ENCODE measurements at places on chromosomes 13 and 19.

DNA sequence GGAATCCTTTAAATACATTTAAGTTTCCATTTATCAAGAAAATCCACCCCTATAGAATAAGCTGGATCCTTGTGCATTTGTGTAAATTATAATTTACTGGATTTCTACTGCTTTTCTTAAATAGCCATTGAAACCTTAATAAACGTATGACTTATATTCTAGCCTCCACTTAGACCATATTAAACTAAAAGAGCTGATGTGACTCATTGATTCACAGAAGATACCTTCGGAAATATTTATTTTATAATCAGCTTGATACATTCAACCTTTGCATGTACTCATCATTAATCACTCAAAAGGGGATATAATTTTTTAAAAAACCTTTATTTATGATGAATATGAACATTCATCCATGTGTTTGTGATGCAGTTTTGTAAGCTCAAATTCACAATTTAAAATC, 136.3 kb downstream of the SPRY2 start:
- DNase-seq: no peak

DNA sequence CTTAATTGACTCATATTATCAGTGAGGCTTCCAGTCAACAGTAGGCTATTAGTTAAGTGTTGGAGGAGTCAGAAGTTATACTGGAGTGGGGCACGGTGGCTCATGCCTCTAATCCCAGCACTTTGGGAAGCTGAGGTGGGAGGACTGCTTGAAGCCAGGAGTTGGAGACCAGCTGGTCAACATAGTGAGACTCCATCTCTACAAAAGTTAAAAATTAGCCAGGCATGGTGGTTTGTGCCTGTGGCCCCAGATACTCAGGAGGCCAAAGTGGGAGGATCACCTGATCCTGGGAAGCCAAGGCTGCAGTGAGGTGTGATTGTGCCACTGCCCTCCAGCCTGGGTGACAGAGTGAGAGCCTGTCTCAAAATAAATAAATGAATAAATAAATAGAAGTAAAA, 53.2 kb downstream of the COMP start:
- DNase-seq: no peak

- DNase-seq: no peak
Measured at GRCh38 chr13:83980331-83980730, 98.1 kb upstream of the SLITRK1 start.

DNA sequence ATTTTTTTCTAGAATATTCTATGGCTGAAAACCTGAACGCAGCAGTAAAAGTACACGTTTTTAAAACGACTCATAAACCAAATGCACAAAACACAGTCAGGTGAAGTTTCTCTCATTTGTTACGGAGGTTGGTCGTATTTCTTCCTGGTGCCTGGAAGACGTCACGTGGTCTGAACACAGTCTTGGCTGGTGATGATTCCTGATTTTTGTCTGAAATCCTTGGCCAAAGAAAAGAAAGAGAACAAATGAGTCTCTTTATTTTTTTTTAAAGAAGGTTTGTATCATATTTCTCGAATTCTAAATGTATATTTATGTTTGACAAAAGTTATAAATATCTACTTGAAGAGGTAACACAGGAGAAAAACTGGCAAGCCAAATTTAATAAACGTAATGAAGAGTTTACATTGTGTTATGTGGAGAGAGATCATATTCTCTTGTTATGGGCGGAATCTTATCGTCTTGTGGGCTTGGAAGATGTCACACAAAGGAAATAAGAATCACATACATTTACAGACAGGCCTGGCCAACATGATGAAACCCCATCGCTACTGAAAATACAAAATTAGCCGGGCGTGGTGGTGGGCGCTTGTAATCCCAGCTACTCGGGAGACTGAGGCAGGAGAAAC, 10.0 kb upstream of the PNMA8A start:
- no peak for DNase-seq

GRCh38 chr19:50837300-50837699, 3.9 kb upstream of the KLK15 start:
- no peak for DNase-seq

- no peak for DNase-seq
Measured at GRCh38 chr19:46824890-46825730, 25.5 kb downstream of the AP2S1 start.

DNA sequence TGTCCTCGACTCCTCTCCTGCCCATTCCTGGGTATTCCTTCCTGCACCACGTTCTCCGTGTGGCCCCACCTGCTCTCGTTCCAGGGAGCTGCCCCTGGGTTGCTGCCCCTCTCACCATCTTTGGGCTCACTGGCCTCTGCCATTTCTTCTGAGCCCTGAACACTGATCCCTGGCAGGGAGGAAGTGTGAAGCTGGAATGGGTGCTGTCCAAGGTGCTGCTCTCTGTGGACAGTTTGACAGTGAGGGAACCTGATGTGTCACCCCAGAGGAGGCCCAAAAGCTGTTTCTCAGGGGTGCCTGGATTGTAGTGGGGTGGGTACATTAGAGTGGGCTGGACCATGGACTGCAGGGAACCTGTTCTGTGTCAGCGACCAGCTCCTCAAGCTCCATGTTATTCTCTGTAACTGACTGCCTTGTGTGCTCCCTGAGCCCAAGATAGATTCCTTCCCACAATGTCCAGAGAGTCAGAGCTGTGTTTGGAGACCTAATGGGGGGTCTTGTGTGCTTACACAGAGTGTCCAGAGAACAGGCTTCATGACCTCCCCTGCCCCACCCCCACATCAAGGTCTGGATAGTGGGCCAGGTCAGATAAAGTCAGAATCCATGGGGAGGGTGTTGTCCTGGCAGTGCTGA, 7.2 kb upstream of the CEACAM8 start:
- DNase-seq: no peak

GRCh38 chr13:29594303-29594709, 1.2 kb downstream of the SLC7A1 start:
- peak; percentile 58 for DNase-seq
